ENCODE measurements at places on chromosomes 5 and 9.

GRCh38 chr5:89218364-89218763 lies 335.4 kb upstream of the MEF2C start:
- no peak for DNase-seq

DNA sequence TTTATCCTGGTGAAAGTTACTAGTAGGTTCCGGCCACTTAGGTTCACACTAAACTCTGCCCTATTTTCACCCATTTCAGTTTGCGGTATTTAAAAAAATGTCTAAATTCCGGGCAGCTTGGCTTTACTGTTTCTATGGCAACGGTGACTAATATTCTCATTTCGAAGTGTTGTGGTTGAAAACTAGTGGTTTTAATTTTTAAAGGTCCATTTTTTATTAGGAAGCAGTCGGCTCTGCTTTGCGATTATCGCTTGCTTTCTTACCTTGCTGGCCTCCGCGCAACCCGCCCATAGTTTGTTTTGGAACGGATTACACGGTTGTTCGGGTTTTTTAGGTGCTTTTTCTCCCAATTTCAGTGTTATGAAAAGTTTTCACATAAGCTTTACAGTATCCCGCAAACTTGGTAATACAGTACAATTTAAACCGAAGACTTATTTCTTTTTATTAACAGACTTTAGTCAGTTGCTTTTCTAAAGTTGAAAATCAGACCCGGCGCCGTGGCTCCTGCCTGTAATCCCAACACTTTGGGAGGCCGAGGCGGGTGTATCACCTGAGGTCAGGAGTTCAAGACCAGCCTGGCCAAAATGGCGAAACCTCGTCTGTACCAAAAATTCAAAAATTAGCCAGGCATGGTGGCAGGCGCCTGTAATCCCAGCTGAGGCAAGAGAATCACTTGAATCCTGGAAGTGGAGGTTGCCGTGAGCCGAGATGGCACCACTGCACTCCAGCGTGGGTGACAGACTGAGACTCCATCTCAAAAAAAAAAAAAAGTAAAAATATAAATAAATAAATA lies 1.6 kb downstream of the KDM4C start:
- DNase-seq = no peak

DNA sequence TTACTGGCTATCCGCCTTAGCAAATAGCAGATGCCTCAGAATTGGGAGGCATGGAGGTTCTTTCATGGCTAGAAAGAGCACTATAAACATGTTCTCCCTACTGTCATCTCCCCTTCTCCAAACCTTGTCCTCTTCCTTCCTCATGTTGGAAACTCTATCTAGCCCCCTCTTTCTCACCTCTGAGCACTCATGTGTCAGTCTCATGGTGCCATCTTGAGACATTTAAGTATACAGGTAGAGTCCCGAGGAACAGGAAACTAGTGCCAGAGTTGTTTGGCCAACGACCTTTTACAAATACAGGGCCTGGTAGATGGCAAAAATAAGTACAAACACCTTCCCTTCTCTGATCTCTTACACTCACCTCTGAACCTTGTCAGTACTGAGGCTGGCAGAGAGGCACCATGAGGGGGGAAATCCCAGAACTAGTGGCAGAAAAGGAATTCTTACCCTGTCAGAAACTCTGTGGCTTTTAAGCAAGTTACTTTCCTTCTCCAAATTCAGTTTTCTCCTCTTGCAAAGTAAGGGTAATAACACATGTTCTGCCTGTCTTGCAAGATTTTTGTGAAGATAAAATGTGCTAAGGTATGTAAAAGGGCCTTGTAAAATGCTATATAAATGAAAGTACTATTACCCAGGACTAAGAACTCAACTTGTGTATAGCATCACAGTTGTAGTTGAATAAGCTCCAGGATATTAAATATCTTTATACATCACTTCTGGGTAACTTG lies 94.1 kb upstream of the SNX2 start:
- no peak for DNase-seq

GRCh38 chr5:39466846-39467245 lies 42.1 kb upstream of the DAB2 start:
- DNase-seq = no peak

- peak; percentile 62 for DNase-seq
Measured at GRCh38 chr5:138503487-138504270, 38.4 kb downstream of the EGR1 start.

DNA sequence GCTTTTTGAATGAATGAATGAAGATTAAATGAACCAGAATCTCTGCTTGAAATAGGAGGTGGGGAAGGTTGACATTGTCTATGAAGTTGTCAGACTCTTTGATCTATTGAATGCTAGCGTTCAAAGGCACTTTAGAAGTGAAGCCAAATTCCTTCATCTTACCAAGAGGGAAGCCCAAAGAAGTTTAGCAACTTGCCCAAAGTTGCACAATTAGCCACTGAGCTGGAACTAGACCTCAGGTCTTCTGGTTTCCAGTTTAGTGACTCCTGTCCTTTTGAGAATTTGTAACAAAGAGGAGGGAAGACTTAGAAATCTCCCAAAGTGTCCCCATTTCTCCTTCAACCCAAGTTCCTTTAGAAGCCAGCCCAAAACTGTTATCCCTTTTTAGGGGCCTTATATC lies 20.7 kb upstream of the SLC1A3 start:
- no peak for DNase-seq

- DNase-seq = no peak
Measured at GRCh38 chr9:90629354-90629753, 13.3 kb downstream of the DIRAS2 start.

GRCh38 chr5:138037271-138037670 lies 4.4 kb upstream of the FAM13B start:
- DNase-seq = no peak

DNA sequence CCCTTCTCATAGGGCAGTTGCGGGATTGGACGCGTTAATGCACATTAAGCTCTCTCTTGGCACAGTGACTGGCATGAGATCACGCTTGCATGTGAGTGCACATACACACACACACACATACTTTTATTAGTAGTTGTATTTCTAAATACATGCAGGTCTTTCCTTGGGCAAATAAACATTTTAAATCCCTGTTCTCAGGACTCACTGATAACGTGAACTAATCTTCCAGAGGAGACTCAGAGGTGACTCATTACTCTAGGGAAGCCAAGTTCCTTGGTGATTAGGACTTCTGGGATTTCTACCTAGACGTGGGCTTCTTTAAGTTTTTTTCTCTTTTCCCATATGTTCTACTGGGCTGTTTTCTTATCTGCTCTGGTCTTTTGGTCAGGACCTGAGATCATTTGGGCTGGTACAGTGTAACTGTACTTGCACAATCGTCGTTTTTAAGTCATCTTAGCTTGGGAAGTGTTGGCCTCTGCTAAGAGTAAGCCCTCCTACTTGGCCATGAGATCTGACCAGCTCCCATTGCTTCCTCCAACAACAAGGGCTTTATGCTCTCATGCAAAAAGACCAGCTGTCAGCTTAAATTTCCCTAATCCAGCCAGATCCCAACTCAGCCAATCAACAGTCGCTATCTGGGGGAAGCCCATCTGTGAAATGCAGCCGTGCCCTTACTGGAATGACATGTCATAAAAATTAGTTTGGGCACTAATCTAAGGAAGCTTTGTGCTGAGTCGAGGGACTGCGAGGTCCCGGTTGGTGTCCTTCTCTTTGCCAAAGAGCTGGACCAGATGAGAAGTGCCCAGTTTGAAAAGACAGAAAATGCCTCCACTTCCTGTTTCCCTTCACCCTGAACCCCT lies 176.4 kb upstream of the ANKRD55 start:
- DNase-seq = no peak

- peak; percentile 16 for DNase-seq
Measured at GRCh38 chr9:33517373-33517772, 6.7 kb upstream of the ANKRD18B start.

DNA sequence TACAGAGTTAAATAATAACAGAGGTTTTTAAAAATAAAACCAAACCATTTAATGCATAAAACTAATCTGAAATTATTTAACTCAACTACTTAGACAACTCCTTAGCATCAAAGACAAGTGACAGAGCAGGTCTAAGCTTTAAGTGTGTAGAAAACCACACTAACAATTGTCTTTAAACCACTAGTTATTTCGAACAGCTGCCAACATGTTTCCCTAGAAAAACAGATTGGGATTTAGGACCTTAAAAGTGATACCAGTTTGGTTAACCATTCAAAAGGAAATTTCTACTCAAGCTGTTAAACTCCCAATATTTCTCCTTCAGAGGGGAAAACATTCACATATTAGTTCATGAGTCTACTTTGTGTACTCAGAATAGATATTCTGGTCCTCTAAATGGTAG lies 208.7 kb downstream of the BNC2 start:
- no peak for DNase-seq

GRCh38 chr9:105245029-105245890 lies 809 bp downstream of the SLC44A1 start:
- peak; percentile 64 for DNase-seq

DNA sequence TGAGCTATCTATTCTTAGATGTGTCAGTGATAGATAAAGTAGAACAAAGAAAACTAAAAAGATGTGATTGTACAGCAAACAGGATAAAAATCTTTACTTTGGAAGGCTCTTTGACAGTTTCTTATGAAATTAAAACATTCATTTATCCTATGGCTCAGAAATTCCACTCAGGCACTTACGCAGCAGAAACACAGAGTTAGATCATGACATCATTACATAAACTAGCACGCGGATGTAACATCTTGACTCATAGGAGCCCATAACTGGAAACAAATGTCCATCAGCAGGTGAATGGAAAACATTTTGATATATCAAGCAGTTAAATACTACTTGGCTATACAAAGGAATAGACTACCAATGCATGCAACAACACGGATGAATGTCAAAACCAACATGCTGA lies 45.3 kb downstream of the ICE1 start:
- DNase-seq = no peak

DNA sequence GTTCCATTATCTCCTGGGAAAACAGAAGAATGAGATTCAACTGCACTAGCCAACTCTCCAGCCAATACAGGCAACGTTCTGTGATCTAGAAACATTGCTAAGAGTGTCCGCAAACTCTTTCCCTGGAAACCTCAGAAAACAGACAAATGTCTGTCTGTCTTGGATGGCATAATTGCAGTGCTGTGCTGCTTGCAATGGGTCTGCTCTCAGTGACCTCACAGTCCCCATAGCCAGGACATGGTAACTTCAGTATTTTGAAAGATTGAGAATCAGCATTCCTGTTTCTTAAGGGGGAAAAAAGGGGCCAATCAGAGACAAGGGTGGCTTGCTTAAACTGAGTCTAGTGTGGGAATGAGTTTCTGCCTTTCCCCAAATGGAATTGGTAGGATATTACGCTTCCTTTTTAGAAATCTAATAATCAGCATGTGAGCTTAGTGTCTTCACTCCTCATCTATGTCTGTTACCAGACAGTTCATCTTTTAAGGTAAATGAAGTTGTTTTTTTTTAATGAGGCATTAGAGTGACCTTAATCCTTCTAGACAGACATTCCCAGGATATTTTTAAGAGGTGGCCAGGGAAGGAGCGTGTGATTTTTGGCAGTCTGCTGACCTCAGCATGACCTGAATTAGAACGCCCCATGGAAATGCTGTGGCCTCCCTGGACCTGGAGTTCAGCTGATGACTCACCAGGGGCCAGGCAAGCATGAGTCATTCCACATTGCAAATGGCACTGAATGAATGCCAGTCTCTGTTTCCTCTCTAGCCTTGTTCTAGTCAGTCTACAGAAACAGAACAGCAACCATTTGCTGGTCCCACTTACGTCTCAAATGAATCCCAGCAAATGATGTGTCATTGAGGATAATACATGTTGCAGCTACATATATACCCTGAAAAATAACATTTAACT lies 210.2 kb upstream of the ACTBL2 start:
- no peak for DNase-seq

DNA sequence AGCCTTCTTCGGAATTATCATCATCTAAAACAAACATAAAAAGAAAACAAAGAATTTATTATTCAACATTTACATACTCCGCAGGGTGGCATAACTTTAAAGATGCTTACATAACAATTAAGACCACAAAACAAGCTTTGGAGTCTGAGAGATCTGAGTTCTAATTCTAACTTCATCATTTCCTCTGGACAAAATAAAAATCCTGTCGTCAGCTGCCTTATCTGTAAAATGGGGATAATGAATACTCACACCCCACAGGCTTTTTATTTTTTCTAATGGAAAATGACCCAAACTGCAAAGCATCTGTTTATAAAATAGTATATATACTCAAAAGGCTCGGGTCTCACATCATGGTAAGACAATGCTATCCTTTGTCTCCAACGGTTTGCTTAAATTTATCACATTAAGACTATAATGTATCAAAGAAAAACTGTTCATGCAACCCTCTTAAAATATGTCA lies 4.3 kb downstream of the ARRDC3 start:
- DNase-seq = no peak

DNA sequence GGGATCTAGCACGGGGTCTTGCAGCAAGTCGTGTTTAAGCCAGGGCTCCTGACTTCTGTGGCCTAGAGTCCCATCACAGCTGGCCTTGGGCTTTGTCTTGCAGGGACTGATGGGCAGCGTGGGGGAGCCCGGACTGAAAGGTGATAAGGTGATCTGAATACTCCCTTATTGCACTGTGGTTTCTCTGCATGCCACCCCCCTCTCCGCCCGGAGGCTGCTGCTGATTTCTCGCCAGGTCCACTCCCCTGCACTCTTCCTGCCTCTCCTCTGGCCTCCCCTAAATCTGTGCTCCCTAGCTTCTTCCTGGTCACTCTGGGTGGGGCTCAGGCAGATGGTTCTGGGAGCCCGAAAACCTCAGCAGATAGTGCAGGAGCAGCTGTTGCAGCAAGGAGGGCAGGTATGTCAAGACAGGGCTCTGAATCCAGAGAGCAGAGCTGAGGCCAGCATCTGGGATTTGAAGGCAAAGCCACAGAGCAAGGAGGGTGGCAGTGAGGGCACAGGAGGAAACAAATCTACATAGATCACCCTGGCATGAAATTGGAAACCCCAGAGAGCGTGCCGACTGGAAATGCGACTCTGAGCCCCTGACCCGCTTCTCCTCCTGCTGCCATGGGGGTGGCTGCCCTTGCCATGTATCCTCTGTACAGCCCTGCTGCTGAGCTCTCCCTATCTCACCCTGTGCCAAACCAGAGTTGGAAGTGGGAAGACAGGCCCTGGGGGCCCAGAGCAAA lies 76.5 kb downstream of the COL27A1 start:
- no peak for DNase-seq

- DNase-seq = no peak
Measured at GRCh38 chr9:88933607-88934379, 57.5 kb upstream of the S1PR3 start.
